ENCODE measurements at places on chromosomes 6 and 20.

DNA sequence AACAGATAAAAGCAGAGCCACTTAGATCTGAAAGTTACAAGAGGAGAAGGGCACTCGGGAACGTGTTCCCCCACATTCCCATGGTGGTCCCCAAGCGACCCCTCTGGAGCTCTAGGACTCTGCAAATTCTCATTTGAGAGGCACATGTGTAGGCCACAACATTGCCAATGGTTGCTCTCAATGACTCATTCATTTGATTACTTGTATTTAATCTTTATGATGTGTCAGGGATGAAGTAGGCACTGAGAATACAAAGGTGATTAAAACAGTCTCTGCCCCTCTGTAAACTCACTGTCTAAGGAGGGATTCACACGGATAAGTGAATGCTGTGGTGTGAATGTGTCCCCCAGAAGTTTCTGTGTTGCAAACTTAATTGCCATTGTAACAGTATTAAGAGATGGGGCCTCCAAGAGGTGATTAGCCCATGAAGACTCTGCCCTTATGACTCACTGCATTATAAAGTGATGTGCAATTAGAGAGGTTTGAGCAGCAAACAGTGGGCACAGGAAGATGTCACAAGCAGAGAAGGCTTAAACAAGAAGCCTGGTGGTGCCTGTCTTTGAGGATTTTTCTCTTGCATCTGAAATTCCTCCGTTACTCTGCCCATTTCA lies 34.0 kb upstream of the TRAM2 start:
- DNase-seq: peak; percentile 86

DNA sequence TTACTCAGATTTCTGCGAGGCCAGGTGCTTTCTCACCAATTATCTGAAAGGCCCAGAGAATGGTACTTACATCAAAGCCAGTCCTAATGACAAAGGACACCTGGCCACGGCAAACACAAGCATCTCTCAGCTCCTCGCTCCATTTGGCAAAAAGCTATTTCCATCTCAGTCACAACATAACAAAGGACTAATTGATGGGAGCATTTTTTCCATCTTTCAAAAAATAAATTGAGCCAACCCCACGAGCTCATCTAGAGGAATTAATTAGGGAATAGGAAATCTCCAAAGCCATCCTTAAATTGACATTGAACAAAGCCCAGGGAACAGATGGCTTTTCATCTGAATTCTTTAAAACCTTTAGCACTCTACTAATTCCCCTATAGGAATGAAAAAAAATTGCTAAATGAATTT lies 236.7 kb downstream of the HAO1 start:
- DNase-seq: no peak

GRCh38 chr20:33677991-33678702 lies 3.9 kb upstream of the NECAB3 start:
- no peak for DNase-seq

DNA sequence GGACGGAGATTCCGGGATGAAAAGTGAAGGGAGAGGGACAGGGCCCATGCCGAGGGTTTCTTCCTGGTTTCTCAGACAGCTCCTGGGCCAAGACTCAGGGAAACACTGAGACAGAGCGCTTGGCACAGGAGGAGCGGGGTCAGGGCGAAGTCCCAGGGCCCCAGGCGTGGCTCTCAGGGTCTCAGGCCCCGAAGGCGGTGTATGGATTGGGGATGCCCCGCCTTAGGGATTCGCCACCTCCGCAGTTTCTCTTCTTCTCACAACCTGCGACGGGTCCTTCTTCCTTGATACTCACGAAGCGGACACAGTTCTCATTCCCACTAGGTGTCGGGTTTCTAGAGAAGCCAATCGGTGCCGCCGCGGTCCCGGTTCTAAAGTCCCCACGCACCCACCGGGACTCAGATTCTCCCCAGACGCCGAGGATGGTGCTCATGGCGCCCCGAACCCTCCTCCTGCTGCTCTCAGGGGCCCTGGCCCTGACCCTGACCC lies 55.0 kb upstream of the HLA-A start:
- DNase-seq: peak; percentile 37

DNA sequence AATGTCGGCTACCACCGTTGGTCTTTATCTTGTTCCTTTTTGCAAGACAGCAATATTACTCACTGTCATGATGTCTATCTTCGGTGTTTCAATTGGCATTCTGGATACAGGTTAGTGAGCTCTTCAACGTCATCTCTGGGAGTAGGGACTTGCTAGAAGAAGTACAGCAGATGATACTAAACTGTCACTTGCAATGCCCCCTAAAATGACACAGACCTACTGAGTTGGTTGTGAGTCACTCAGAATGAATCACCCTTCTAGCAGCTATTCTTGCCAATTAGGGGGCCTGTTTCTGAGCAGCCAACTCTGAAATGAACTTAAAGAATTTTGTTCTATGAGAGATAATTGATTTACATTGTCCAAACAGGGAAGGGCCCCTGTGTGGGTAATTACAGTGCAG lies 176.5 kb downstream of the SLC16A10 start:
- peak; percentile 90 for DNase-seq

- no peak for DNase-seq
Measured at GRCh38 chr6:127637830-127638409, 60.9 kb downstream of the C6orf58 start.

- DNase-seq: no peak
Measured at GRCh38 chr6:41477572-41477971, 68.6 kb upstream of the FOXP4 start.

DNA sequence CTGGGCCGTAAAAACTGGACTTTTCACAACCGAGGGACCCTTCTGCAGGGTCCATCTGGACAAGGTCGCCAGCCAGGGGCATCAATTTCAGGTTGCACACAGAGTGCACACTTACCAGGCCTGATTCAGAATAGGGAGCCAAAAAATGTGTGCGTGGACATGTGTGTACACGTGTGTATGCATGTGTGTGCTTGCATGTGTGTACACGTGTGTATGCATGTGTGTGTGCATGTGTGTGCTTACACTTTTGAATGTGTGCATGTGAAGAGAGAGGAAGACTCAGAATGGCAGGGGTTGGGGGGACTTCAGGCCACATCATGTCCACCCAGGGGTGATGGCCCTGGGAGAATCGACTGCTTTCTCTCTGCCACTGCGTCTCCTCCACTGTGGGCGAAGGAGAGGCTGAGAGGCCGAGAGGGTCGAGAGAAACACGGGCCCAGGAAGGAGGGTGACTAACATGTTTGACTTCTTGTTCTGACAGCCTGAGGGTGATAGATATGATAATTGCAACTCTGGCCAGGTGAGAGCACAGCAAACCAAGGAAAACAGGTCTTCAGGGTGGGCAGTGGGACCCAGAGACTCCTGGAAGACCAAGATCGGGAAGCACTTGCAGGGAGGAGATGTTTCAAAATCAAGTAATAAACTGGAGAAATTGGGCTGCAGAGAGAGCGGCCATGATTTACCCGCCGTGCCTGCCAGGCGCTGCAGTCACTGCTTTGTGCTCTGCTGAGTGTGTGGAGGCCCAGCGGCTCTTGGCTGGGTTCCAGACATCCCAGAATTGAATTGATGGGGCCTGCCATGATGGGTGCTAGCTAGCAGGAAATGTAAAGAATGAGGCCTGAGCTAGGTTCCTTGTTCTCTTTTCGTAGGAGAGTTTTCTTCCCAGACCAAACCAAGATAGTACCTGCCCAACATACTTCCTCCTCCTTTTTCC lies 310.8 kb downstream of the QKI start:
- no peak for DNase-seq

DNA sequence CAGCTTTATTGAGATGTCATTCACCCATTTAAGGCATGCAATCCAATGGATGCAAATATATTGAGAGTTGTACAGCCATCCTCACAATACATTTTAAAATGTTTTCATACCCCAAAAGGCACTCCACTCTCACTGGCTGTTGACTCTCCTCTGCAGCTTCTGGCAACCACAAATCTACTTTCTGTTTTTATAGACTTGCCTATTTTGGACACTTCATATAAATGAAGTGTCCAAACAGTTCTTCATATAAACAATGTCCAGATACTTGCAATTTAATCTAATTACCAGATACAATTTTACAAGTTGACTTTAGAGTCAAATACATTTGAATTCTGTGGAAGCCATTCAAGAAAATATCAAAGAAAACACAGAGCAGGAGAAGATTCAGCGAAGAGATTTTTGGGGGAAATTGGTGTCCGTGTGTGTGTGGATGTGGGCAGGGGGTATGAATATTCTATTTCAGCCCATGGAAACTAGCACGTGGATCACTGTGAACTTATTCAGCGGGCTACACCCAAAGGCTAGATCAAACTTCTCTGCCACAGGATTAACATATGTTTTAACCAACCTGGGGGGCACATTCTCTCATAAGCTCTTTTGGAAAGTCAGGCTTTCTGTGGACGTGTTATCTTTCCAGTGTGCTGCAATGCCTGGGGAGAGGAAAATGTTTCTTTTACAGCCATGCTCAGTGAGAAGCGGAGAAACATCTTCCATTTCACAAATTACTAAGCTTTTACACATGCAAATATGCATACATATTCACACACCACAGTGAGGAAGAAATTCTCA lies 73.9 kb downstream of the PLG start:
- DNase-seq: no peak

DNA sequence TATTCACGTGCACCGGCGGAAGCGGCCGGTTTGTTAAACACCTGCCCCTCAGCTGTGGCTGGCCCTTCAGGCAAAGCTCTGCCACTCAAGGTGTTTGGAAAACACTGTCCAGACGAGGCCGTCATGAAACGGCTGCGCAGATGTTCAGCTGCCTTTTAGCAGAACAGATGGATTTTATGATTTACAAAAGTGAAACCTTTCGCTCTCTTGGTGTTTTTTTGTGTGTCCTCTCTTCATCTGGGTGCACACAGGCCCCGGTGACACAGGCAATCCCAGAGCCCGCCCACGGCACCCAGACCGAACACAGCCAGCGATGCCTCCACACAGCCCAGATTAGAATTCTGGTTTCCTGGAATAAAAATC lies 397.0 kb downstream of the SMOC2 start:
- DNase-seq: no peak

GRCh38 chr6:26194816-26195375 lies 107.7 kb downstream of the HFE start:
- DNase-seq: no peak

GRCh38 chr6:2877960-2878359 lies 25.1 kb downstream of the SERPINB9 start:
- no peak for DNase-seq

DNA sequence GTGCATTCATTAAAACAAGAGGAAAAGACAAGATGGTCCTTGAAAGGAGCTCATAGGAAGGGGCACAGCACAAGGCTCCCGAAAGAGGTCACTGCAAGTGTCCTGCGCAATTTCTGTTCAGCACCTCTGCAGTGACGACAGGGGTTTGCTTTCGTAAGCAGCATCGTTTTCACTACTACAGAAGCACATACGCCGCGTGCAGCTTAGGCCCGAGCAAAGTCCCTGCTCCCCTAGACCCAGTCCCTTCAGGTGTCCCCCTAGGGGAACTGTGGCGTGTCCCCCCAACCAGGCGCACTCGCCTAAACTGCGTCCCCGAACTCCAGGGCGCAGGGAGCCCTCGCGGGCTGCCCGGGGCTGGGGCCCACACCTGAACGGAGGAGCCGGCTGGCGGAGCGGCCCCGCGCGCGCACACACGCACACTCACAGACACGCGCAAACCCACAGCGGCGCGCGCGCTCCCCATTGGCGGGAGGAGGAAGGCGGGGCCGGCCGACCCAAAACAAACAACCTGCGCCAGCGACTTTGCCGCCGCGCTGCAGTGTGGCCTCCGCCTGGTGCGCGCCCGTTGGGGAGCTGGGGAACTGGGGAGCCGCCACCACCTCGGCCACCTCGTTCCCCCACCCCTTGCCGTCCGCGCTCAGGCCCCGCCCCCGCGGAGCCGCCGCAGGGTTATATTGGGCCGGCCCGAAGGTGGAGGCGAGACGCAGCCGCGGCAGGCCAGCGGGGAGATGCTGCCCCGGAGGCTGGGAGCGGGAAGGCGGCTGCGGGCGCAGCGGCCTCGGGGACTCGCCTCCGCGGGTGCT lies at the start of gene FOXQ1:
FOXQ1 (plus strand) TSS at position 699 of the 803 bp plus-strand sequence. CDS start 607 bp downstream, outside the sequence.
- DNase-seq: peak; percentile 61

DNA sequence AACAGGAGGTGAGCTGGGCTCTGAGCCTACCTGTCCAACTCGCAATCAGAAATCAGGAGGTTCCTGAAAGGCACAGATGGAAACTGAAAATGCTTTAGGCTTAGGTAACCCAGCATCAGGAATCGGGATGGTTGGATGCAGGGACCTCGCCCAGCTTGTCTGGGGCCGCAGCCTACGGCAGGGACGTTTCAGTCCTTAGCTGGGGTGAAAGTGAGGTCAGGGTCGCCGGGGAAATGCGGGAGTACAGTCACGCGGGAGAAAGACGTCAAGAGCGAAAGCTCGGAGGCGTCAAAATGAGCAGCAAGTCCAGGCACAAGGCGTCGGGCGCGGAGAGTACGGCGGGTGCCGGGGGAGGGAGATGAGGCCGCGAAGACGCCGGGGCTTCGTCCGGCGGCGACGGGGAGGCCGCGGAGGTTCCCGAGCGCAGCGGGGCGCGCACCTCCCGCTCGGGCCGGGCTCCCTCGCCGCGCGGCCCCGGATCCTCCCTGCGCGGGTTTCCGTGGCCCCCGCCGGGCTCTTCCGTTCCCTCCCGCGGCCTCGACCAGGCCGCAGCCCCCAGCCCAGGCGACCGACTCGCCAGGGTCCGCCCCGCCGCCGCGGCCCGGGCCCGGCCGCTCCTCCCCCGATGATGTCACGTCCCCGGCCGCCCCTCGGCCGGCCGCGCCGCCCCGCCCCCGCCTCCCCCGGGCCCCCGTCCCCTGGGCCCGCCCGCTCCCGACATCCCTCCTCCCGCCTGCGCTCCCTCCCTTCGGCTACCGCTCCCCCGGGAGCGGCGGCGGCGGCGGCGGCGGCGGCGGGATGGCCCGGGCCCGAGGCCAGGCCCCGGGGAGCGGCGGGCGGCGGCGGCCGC lies at the start of gene EBF4:
EBF4 (plus strand) TSS at position 745 of the 850 bp plus-strand sequence. CDS start 866 bp downstream, outside the sequence.
- no peak for DNase-seq

GRCh38 chr6:148441454-148441911 lies 98.8 kb downstream of the SASH1 start:
- peak; percentile 97 for DNase-seq

GRCh38 chr20:17497821-17498580 lies 33.2 kb downstream of the BFSP1 start:
- peak; percentile 20 for DNase-seq

- no peak for DNase-seq
Measured at GRCh38 chr6:107699254-107699653, 124.9 kb downstream of the SCML4 start.

GRCh38 chr6:170420791-170421776 lies 114.5 kb downstream of the FAM120B start:
- no peak for DNase-seq

DNA sequence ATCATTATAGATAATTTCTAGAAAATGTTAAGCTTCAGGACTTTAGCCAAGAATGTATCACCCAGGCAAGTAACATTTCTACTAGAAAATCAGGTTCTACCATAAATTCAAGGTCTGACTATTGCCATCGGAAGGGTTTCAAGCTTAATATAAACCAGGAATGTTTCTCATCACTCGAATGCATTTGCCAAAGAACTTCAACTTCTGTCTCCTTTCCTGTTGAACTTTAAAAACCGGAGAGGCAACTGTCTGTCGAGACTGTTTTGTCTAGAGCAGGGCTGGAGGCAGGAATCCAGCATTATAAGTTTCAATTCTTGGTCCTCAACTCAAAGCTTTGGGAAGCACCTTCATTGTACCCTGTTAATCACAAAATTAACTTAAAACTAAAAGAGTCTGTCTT lies 264.7 kb downstream of the ZNF217 start:
- DNase-seq: no peak

- peak; percentile 29 for DNase-seq
Measured at GRCh38 chr20:53866794-53867740, 203.3 kb downstream of the BCAS1 start.
